ENCODE measurements at places on chromosomes 7 and 10.

GRCh38 chr10:6044060-6044459, 18.1 kb downstream of the IL2RA start:
- no peak for DNase-seq

DNA sequence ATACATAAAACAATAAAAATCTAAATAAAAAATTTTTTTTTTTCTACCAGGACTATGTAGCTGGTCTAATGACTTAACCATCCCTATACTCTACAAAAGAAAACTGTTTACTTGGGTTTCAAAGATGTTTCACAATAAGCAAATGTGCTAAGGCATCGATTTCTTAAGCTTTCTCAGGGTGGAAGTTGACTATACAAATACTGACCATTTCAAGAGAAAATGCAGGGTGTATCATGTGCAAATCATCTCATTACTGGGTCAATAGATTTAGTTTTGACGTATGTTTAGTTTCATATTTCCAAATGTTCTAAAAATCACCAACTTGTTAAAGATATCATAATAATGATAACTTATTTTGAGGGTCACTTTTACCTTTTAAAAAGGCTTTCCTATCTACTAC, 7.5 kb downstream of the NRP1 start:
- DNase-seq, result no peak

- peak; percentile 64 for DNase-seq
Observed at GRCh38 chr7:12583176-12583575, 12.7 kb downstream of the SCIN start.

DNA sequence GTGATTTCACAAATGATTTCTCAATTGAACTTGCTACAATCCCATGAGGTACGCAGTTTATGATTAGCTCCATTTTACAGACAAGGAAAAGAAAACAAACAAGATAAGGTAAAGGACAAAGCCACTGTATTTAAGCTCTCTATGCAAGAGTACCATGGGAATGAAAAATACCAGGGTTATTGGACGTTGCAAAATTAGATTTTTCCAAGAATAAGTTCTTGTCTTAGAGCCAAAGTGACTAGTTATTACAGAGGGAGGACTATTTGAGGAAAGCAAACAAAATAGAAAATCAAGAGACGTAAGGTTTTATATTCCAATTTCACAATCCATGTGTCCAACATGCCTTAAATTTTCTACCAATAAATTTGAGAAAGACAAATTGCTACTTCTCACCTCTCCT, 97.9 kb upstream of the PTN start:
- no peak for DNase-seq

DNA sequence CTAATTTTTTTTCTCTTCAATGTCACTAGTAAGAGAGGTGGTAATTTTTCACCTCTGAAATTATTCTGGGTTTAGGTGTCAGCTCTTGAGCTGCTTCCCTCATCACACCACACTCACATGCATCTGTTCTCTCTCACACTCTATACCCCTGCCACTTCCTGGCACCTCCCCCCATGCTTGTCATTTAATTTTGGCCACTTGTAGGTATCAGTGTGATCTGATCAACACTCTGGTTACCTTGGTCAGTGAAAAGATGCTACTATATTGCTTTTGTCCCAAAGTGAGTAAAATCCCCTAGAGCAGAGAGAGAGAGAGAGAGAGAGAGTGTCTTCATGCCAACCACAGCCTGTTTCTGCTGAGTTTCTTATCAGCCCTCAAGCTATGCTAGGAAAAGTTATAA, 42.5 kb downstream of the STK17A start:
- no peak for DNase-seq
